T-helper 1 cell (primary cell): ENCODE measurements at places on chromosomes 7 and 10.
A peak's percentile ranks its signal among the peaks of the same experiment; 100 is the strongest.

GRCh38 chr10:24381235-24382010, 172.5 kb downstream of the KIAA1217 start:
- no peak for DNase-seq

DNA sequence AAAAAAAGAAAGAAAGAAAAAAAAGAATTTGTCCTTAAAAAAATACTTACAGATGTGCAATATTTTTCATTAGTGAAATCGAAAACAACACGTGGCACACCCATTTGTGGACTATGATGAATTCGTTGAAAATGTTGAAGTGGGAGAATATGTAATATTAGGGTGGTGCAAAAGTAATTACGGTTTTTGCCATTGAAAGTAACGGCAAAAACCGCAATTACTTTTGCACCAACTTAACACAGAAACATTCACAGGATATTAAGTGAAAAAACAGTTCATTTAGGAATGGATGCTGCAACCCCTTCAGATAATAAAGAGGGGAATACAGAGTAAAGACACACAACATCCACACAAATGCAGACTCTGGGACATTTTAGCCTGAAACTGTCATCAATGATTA, 96.0 kb downstream of the CALN1 start:
- no peak for DNase-seq

DNA sequence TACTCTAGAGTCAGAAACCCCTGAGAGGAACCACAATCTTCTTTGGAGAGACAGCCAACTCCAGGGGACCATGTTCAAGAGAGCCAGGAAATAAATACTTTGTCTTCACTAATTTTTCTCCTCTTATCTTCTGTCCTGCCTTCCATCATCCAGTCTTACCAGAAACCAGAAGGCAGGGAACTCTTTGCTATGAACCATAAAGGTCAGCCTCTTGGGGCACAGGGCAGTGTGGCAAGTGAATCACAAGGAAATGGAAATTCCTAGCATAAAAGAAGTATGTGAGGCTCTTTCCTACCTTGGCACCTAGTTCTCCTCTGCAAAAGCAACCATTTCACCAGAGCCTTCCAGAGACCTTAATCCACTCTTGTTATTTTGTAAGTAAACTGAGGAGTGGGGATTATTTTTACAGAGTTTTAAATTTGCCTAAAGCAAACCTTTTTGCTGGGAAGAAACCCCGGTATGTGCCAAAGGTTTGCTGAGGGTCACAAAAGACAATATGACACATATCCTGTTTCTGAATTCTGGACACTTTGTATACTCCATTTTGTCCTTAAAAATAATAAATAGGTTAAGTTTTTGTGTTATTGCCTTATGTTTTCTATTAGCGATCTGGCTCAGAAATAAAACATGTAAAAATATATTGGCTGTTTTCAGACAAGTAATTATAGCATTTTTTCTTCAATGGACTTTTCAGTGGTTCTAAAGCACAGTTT, 87.1 kb downstream of the ADAM22 start:
- DNase-seq, result no peak

- DNase-seq, result no peak
Observed at GRCh38 chr7:123282181-123282580, 82.4 kb upstream of the SLC13A1 start.

- DNase-seq, result no peak
Observed at GRCh38 chr7:141617280-141617679, 66.1 kb downstream of the AGK start.

- DNase-seq, result no peak
Observed at GRCh38 chr7:10122551-10123100, 851.0 kb upstream of the PHF14 start.

GRCh38 chr10:95650232-95650631, 6.3 kb downstream of the ALDH18A1 start:
- no peak for DNase-seq

- DNase-seq, result no peak
Observed at GRCh38 chr10:74178042-74178791, 27.2 kb downstream of the ADK start.

- peak; percentile 29 for DNase-seq
Observed at GRCh38 chr7:142323706-142324105, 65.8 kb upstream of the PRSS58 start.

- DNase-seq, result no peak
Observed at GRCh38 chr7:118005026-118005425, 131.8 kb upstream of the CTTNBP2 start.

GRCh38 chr7:26159243-26159642, 7.2 kb downstream of the NFE2L3 start:
- DNase-seq, result no peak

DNA sequence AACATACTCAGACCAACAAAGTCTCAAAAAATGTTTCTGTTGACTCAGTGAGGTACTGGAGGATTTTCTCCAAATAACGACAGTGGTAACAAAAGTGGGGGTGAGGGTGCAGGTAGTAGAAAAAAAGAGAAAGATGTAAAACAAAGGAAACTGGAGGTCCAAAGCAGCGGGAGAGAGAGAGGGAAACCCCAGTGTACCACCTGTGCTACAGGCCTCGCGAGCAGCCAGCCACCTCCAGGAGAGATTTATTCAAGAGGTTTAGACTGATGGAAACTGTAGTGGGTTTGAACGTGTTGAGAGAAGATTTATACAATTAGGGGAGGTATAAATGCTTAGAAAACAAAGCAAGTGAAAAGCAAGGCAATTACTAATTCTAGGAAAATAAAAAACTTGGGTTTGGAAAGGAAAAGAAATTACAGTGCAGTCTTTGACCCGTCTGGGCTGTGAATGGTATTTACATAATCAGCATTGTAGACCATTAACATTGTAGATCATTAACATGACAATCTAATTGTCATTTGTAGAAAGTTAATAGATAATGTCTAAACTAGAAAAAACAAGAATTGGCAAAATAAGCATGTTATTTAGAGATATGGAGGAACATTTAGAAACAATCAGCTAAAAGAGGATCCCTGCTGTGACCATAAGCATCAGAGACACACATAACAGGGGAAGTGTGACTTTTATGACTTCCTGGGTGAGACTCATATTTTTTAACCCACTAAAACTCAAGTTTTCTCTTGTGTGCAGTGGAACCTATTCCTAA, 180.0 kb downstream of the RELN start:
- DNase-seq, result no peak

- DNase-seq, result no peak
Observed at GRCh38 chr7:17855202-17855601, 85.1 kb downstream of the SNX13 start.

DNA sequence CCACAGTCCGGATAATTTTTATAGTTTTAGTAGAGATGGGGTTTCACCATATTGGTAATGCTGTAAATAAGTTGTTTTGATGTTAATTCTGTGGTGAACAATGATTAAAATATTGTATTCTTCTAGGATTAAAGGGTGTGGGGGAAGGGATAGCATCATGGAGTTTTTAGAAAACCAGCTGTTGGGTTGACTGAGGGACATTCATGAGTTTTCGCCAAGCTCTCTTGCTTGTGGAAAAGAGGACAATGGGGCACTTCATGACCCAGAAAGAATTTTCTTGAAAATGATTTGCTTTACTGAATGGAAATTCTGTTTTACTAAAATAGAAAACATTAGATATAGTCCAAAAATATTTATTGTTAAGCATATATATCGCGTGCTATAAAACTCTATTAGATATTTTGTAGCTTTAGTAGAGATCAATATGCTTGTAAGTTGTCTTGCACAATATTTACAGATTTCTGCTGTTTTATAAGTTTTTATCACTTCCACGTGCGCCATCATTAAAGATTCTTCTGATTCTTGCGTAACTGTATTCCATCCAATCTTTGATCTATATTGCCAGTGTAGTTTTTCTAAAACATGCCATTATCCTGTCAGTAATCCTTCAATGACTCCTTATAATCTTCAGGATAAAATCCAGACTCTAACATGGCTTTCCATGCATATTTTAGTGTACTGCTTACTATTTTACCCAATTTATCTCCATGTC, 41.8 kb downstream of the LCOR start:
- DNase-seq, result no peak

DNA sequence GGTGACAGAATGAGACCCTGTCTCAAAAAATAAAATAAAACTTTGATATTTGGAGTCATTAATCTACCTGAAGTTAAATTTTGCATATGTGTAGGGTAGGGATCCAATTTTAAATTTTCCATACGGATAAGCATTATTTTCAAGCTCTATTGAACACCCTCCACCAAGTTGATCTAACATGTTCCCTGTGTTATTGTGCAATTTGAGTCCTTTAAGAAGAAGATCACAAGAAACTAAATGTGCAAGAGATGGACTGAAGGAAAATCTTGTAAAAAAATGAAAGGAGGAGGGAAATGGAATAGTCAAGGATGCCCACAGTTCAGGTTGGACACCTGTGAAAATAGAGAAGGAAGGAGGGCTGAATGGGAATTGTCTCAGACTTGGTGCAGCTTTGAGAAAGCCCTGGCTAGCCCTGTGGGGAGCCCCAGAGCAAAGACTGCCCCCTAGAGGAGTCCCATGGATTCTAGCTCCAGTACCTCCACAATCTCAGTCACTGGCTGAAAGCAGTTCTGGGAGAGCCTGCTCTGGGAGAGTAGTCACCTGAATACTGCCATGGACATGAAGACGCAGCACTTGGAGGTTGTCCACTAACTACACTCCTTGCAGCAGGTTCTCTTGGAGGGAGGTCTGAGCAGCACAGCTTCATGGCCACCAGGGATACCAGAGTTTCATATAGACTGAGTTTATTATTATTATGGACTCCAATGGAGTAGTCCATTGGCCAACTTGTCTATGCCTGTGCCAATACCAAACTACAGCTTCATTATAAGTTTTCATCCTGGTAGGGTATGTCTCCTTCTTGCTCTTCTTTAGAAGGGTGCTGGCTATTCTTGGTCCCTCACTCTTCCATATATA, 5.7 kb upstream of the TIAL1 start:
- DNase-seq, result peak; percentile 42

GRCh38 chr7:114660126-114660486, 245.5 kb downstream of the FOXP2 start:
- no peak for DNase-seq

DNA sequence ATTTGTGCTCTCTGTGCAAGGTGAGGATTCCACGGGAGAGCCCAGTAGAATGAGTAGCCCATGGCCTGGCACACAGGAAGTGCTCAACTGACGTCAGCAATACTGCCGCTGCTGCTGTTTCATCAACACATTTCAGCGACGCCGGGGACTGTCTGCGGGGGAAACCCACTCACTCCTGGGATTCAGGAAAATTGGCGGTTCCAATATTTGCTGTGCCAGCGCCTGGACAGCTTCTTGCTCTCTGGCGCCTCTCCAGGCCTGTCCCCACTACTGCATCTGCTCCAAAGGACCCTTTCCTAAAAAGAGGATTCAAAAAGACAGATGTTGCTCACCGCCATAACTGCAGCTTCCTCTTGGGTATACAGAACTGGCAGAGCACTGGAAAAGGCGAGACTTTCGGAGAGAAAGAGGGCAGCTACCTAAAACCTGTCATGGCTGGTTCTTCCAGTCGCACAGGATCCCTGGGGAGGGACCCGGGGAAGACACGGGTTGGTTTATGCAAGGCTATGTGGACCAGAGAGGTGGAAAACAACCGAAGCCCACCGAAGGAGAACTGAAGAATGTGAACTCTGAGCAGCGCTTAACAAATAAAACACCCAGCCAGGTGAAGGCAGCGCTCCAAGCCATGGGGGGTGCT, 39.7 kb upstream of the ENO4 start:
- DNase-seq, result no peak

DNA sequence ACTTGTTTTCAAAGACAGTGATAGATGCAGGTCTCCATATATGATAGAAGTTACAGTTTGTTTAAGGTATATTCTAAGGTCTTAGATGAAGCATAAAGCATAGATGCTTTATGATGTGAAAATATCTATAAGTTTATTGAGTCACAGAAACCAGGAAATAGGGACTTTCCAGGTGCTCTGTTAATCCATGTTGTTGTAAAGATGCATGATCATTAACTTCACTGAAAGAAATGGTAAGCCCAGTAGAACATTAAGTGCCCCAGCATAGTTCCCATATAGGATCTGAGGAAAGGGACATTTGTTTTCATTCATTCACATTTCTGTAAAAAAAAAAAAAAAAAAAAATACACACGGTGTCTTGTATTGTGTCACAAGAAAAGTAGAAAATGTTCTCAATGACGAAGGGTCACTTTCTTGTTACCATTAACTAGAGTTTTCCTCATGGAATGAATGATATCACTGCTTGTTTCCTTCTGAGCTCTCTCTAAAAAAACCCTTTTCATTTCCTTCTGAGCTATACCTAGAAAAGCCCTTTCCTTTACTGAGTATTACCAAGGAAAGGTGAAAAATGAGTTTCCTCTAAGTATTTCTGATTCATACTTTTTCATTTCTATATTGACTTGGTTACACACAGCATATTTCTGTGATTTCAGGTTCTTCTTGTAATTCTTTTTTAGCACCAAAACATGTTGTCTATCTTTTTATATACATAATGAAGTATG, 105.2 kb downstream of the MACC1 start:
- DNase-seq, result no peak

GRCh38 chr10:84225427-84226173, at the start of gene LRIT2:
TSS of gene LRIT2 (minus strand) at chr10:84225544. CDS start at chr10:84225520, 24 bp downstream.
- DNase-seq, result no peak

DNA sequence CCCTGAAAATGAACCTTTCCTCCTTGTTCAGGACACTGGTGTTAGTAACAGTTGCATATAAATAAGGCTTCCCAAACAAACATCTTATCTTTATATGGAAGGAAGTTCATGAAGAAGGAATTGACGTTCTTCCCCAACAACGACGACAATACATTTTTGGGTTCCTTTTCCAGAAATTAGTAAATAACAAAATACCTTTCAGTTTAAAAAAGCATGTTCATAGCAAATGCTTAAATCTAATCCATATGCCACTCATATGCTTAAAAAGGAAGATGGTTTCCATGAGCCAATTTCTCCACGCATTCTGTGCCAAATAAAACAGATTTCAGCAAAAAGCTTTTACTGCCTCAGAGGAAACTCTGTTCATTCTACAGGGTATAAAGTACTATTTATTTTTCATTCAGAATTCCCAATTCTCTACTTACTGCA, 182.6 kb downstream of the COBL start:
- no peak for DNase-seq

DNA sequence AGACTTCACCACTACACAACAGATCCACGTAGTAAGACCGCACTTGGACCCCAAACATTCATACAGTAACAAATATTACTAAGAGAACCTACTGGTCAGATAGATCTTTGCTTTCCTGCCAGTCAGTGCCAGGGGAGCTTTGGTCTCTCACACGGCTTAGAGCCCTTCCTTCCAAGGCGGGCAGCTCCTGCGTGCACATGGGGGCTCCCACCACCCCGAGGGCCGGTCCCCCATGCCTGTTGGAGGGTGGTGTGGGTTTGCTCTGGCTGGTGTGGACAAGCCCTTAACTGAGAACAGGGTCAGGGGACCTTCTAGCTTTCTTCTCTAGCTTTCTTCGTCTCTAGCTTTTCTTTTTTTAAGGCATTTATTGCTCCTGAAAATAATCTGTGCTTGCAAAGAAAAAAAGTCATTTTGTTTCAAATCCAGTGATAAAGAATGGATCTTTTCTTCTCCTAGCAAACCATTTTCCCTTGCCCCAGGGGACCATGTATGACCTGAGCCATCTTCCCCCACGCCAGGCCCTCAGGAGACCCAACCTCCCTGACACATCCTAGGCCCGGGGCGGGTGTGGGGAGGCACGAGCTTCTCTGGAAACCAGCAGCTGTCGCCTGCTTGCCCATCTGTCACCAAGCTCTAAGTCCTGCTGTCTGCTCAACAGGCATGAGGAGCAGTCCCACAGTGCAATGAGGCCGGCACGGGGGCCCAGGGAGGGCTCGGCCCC, 591.1 kb downstream of the PTPRN2 start:
- no peak for DNase-seq

- DNase-seq, result no peak
Observed at GRCh38 chr7:150971242-150972022, 6.7 kb downstream of the KCNH2 start.
